ENCODE measurements at places on chromosomes 4 and X.

DNA sequence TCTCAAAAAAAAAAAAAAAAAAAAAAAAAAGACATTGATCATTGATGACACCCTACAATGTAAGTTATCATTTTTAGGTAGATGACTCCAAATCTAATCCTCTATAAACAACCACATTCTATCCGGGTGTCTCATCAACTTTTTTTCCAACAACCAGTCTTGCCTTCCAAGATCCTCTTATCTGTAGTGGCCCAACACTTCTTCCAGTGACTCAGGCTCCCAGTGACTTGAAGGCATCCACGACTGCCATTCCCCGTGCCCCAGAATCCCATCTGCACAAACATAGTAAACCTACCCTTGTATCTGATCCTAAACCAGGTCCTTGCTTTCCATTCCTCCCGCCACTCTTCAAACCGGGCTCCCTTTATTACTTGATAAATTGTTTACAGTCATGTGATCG lies 15.6 kb upstream of the TSPAN5 start:
- no peak for DNase-seq

- DNase-seq, result no peak
These were observed 103.2 kb upstream of the CITED1 start for GRCh38 chrX:72408885-72409284.

DNA sequence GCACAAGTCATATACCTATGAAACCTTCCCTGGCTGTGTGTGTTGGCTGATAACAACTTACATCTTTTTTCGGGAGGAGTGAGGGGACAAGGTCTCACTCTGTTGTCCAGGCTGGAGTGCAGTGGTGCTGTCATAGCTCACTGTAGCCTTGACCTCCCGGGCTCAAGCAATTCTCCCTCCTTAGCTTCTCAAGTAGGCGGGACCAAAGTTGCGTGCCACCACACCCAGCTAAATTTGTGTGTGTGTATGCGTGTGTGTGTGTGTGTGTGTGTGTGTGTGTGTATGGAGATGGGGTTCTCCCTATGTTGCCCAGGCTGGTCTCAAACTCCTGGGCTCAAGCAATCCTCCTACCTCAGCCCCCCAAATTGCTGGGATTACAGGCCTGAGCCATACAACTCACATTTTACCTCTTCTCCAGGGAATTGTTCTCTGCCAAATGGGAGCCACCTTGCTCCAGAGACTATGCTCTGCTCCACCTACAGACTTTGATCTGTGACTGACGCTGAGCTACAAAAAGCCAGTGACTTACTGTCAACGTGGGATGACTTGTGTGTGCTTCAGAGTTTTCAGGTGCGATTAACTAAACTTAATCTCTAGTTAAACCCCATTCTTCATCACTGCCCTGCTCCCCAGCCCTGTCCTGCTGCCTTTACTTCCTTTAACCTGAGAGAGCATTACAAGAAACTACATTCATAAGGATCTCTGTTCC lies 2.0 kb upstream of the BEX4 start:
- no peak for DNase-seq

- DNase-seq, result peak; percentile 4
These were observed 104.6 kb downstream of the DTHD1 start for GRCh38 chr4:36385951-36386571.

DNA sequence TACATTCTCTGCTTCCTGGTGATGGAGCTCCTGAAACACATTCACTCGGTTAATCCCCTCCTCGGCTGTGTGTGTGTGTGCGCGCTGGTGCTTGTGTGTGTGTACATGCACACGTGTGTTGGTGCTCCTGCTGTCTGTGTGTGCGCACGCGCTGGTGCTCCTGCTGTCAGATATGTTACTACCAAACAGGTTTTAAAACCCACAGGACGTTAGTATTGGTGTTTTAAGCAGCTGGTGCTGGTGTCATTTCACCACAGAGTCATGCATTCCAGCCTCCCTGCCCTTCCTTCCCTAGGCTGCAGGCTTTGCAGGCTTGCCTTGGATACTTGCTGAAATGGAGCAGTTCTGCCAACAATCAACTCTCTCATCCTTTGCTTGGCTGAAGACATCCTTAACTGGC lies 48.1 kb upstream of the CPLX1 start:
- no peak for DNase-seq

- no peak for DNase-seq
These were observed 410.0 kb upstream of the NR3C2 start for GRCh38 chr4:148852092-148852699.

DNA sequence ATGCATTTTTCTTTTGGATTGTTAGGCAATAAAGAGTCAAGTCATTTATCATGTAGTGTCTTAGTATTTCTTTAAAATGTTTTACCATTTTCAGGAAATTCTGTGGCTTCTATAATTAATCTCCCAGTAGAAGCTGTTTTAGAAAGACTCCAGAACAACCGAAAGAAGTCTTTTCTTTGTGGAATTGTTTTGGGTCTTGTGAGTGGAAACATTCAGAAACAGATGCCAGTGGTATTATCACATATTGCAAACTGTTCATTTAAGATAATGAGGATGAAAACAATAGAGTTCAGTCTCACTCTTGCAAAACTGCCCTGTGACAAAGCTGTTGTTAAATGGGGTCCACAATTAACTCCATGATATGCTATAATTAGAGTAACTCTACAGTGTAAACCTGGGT lies 211.2 kb upstream of the KIT start:
- DNase-seq, result no peak

- no peak for DNase-seq
These were observed 73.0 kb upstream of the FRMPD4 start for GRCh38 chrX:12065251-12065650.

GRCh38 chrX:64182208-64182607 lies 23.3 kb downstream of the AMER1 start:
- no peak for DNase-seq

GRCh38 chr4:5112333-5113095 lies 61.2 kb downstream of the STK32B start:
- DNase-seq, result no peak

- no peak for DNase-seq
These were observed 18.9 kb upstream of the PCDH10 start for GRCh38 chr4:133130171-133130570.

DNA sequence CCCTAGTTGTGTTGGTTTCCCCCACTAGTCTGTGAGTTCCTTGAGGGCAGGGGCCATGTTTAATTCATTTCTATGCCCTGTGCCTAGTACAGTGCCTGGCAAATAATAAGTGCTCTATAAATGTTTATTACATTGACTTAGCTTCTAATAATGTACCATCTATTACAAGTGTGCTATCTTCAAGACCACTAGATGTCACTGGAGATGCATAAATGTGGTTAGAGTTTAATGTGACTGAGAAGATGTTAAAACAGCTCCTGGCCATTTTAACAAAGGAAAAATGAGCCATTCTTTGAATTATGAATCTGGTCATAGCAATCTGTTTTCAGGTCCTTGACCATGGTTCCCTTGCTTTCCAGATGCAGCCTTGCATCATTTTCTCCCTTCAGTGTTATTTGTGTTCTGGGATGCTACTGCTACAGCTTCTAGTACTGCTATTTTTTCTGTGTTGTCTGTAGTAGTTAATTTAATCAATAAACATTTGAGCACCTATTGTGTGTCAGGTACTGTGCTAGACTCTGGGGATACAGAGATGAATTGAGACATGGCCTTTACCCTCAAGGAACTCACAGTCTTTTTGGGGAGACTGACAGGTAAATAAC lies 43.2 kb downstream of the SLC9A6 start:
- no peak for DNase-seq

DNA sequence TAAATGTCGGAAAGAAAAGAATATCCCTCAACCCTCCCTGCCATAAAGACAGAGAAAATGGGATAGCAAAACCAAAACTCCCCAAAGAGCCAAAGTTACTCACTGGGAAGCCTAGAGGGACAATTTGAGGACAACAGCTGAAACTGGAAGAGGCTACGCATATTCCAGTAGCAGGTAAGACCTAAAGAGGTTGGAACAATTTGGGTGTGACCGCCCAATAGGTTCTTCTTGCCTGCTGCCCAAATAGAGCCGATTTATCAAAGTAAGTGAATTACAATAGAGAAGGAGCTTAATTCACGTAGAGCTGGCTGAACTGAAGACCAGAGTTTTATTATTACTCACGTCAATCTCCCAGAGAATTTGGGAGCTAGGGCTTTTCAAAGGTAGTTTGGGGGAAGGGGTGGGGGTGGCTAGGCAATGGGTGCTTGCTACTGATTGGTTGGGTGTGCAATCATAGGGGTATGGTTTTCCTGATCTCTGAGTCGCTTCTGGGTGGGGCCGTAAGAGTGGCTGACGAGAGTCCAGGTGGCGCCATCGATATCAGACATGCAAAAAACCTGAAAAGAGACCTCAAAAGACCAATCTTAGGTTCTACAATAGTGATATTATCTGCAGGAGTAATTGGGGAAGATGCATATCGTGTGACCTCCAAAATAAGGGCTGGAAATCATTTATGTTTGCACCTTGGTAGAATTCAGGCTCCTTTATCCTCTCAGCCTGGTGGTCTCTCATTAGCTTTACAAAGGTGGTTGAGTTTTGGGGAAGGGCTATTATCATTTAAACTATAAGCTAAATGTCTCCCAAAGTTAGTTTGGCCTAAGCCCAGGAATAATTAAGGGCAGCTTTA lies 39.0 kb upstream of the SLC7A3 start:
- no peak for DNase-seq

DNA sequence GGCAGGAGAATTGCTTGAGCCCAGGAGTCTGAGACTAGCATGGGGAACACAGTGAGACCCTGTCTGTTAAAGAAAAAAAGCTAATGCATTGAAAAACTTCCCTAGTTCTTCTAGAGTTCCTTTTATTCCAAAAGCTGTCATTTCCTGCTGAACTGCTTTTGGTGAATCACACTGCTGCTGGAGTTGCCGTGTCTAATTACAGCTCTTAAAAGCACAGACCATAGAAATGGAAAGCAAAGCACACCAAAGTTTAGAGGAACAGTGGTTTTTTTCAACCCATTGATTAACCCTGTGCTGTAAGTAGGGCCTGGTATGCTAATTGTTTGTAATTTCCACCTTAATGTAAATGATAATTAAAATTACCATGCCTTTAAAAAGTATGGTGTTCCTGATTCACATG lies 52.4 kb downstream of the SEPTIN11 start:
- no peak for DNase-seq

- no peak for DNase-seq
These were observed 185.7 kb downstream of the UNC5C start for GRCh38 chr4:95362906-95363558.

DNA sequence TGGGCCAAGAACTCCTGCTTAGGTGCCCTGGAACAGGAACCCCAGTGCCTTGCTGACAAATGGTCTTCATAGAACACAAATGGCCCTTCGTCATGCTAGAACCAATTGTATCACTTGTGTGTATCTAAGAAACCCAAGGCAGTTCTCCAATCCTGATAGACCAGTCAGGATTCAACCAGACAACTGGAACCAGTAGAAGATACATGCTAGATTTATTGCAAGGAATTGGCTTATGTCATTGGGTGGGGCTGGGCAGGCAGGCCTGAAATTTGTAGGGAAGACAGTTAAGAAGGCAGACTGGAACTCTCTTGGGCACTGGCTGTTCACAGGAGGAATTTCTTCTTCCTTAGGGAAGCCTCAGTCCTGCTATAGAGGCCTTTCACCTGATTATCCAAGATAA lies 17.0 kb upstream of the TBL1X start:
- DNase-seq, result no peak

- DNase-seq, result no peak
These were observed 71.4 kb downstream of the GBA3 start for GRCh38 chr4:22764183-22764582.

- DNase-seq, result no peak
These were observed 22.7 kb downstream of the JADE1 start for GRCh38 chr4:128832243-128832625.

DNA sequence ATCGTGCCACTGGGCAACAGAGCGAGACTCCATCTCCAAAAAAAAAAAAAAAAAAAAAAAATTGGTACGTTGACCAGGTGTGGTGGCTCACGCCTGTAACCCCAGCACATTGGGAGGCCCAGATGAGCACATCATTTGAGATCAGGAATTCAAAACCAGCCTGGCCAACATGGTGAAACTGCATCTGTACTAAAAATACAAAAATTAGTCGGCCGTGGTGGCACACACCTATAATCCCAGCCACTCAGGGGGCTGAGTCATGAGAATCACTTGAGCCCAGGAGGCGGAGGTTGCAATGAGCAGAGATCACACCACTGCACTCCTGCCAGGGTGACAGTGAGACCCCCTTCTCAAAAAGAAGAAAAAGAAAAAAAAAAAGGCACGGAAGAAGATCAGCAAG lies 24.5 kb downstream of the RBMX start:
- DNase-seq, result no peak

GRCh38 chr4:87584222-87584908 lies 24.0 kb upstream of the DSPP start:
- DNase-seq, result no peak

DNA sequence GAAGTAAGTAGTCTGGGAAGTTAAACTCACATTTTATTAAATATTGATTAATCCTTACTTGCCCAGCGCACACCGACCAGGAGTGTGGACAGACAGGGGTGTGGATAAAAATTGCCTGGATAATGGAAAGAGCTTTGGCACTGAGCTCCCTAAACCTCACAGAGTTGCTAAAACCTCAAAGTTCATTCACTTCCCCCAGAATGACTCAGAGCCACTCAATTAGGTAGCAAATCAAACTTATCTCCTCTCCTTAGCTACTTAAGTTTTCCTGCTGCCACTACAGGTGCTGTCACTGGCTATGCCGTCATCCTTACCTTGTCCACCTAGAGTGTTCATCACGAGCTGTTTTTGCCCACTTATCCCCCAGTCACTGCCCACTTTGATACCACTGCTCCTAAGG lies 27.0 kb upstream of the MID1IP1 start:
- DNase-seq, result no peak

DNA sequence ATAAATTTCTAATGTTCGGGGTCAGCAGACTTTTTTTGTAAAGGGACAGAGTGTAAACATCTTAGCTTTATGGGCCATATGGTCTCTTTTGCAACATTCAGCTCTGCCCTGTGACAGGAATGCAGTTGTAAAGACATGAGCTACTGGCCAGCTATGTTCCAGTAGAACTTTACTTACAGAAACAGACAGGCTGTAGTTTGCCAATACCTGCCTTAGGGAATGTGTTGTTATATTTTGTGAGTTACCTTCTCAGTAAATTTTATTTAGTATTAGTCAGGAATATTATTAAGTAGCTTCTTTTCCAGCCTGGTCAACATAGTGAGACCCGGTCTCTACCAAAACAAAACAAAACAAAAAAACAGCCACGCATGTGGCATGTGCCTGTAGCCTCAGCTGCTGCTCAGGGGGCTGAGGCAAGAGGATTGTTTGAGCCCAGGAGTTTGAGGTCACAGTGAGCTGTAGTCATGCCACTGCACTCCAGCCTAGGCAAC lies 48.7 kb downstream of the HTT start:
- no peak for DNase-seq

DNA sequence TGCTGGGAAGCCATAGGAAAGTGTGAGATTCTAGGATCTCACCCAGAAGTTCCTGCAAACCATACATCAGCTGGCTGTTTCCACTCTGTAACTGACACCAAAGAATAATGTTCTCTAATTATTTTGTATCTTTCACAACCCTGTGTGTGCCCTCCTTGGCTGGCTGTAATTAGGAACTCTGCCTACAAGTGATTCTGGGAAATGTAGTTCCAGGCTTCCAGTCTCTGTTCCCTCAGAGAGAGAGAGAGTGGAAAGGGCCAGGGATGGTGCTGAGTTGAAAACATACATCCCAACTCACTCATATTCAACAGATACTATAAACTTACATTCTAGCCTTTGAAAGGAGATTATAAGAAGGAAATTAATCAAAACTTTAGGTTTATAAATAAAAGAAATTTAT lies 57.5 kb upstream of the C1QTNF7 start:
- no peak for DNase-seq

- DNase-seq, result no peak
These were observed 20.3 kb upstream of the LUZP4 start for GRCh38 chrX:115269051-115269683.

Measured in activated gamma-delta T cell treated with anti-CD3 and anti-CD28 coated beads, Interleukin-2, amount 50 U/mL, for 16 hours (primary cell).